ENCODE measurements at places on chromosomes 4 and X.

- no peak for DNase-seq
These were observed 361.1 kb downstream of the MID1IP1 start for GRCh38 chrX:39162322-39162735.

GRCh38 chr4:69051576-69051943, 44.7 kb upstream of the UGT2B7 start:
- DNase-seq: no peak

DNA sequence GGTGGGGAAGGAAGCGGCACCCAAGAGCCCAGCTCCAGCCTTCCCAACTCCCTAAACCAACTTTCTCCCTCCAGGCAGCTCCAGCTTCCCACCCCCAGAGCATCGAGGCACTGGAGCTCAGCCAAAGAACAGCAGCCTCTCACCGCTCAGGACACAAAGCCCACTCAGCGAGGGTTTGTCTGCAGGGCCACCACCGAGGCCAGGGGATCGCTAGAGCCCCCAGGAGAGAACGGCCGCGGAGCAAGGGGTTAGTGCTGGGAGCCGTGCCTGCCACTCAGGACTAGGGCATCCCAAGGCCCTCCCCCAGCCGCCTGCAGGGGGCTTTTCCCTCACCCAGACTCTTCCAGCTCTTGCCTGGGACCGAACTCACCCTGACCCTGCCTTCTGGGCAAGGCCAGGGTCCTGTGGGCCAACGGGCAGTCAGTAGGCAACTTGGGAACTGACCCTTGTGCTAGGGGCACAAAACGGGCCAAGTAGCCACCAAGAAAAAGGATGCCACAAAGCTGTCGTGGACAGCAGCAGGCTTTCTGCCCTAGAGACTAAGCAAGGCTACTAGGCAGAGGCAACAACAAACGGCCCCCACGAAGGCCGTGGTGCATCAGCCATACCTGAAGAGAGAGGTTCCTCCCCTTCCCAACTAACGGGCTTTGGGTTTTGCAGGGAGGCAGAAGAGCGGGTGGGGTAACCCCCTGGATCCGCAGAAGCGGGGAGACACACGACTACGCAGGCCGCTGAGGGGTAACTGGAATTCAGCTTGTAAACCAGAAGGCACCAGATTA, 2.3 kb downstream of the HCFC1 start:
- DNase-seq: peak; percentile 76

DNA sequence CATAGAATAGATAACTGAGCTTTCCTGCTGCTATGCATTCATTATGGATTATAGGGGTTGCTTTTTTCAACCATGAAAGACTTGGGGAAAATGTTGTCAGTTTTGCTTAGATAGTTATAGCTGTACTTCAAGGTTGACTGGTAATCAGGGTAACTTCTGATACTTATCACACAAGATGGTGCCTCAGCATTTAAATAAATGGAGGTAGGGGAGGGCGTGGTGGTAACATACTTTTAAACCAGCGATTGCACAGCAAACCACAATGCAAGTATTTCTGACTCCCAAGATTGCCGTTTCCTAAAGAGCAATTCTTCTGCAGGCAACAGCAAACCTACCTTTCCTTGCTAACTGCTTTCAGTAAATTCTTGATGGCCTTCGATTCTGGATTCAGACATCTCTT, 1.3 kb downstream of the CXCL10 start:
- DNase-seq: no peak

- no peak for DNase-seq
These were observed 59.3 kb upstream of the UCP1 start for GRCh38 chr4:140628016-140628415.

Data from pancreas (tissue), 10 donors.